ENCODE measurements at places on chromosomes 4 and X.

GRCh38 chrX:29530501-29530900 lies 684.9 kb upstream of the MAGEB2 start:
- no peak for DNase-seq

- DNase-seq: no peak
Observed at GRCh38 chrX:19893727-19894126, 6.3 kb upstream of the SH3KBP1 start.

DNA sequence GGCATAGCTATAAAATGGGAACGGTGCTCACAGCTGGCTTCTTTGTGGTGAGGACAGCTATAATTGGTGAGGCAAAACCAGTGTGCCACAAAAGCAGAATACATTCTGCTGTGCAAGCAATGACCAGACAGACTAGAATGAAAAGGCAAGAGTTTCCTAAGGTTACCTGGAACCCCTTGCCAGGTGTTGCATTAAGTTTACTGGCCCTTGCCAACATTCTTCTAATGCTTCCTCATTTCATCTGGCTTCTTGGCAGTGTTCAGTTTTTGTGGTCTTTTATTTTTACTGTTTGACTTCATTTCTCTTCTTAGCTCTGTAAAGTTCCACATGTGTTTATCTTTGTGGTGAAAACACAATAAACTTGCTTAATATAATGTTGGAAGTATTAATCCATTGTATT lies 131.4 kb downstream of the PTTG2 start:
- DNase-seq: no peak

- DNase-seq: no peak
Observed at GRCh38 chr4:173057442-173057841, 111.2 kb upstream of the GALNT7 start.

DNA sequence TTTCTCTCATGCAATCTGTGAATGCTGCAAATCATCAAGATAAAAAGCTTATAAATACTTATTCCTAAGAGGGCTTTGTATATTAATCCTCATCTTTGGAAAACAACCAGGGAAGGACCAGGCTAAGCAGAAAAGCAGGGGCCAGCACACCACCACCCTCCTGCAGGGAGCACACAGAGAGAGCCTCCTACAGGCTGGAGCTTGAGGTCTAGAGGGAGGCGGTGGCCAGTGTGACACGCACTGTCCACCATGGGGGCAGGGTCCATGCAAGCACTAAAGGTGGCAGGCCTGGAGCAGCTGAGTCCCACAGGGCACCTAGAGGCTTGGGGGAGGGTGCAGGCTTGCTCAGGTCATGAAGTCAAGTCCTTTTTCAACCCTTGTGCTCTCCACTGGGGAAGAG lies 236.9 kb downstream of the TACR3 start:
- DNase-seq: no peak

DNA sequence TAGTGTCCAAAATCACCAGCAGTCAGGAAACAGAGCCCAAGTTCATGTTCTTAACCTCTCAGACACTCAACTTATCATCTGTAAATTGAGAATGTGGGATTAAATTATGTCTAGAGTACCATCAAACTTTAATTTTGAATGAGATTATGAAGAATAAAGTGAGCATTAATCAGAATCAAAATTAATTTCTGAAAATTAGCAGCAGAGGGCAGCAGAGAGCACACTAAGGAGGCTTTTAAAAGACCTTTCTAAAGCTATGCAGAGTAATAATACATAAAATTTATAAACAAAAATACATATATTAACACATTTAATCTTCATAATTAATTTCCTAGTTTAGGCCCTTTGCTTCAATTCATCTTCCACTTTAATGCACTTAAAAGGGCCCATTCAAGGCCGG lies 7.1 kb downstream of the TASL start:
- DNase-seq: no peak

DNA sequence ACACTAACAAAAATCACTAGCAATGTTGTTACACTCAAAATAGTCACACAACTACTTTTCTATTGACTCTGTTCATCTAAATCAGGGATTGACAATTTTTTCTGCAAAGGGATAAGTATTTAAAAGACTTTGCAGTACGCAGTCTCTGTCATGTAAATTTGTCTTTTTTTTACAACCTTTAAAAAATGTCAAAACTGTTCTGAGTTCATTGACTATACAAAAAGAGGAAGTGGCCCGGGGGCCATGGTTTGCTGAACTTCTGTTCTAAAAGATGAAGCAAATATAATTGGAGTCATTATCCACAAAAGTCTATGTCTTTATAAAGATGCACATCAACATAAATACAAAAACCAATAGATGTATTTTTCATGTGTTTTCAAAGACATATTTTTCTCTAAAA lies 1310.3 kb downstream of the RPA4 start:
- DNase-seq: no peak

GRCh38 chr4:47122592-47123291 lies 91.4 kb downstream of the GABRB1 start:
- peak; percentile 4 for DNase-seq

DNA sequence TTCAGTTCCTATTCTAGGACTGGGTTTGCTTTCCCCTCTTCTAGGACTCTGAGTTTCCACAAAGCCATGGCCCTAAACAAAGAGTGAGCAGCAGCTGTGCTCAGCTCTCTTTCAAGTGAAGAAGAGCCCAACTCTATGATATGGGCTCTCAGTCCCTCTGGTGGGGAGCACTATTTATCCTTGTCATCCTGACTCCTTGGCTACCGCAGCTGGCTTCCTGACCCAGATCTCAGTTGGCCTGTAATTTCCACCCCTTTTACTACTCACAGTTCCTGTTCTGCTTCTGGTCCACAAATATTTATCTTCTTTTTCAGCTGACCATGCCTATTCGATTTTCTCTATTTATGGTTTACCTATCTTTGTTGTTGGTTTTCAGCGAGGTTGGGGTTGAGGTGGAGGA lies 33.8 kb downstream of the F8 start:
- no peak for DNase-seq

GRCh38 chrX:85379174-85379907 lies at the start of gene POF1B:
Gene POF1B, minus strand, starts transcription at chrX:85379665. Its CDS starts 211 bp downstream, at chrX:85379454.
- no peak for DNase-seq

GRCh38 chr4:75327804-75328512 lies 186.2 kb downstream of the RCHY1 start:
- no peak for DNase-seq

DNA sequence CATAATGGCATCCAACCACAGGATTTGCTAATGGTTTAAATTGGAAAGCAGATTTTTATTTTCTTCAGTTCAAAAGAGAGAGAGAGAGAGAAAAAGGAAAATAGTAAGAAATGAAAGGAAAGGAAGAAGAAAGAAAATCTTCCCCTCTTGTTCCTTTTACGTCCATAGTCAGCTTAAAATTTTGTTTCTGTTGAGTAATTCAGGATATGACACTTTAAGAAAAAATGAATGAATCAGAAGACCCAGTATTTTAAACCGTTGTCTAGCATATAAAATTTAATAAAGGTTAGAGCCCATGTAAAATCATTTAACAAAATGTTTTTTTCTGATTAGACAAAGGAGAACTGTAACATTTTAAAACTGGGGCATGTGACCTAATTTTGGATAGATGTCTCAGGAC lies 391.8 kb upstream of the EPHA5 start:
- DNase-seq: no peak

GRCh38 chr4:43709443-43709842 lies 739.2 kb downstream of the KCTD8 start:
- no peak for DNase-seq

- no peak for DNase-seq
Observed at GRCh38 chrX:12327836-12328235, 189.6 kb downstream of the FRMPD4 start.

DNA sequence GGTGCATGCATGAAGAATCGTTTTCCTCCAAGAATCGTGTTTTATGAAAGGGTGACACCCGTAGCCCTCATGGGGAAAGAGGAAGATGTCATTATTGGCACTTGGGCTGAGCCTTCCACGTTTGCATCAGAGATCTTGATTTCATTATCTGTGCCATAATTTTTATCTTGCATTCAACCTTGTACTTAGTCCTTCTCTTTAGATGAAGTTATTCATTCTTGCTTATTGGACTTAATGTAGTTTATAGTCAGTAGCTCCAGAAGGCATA lies 66.8 kb downstream of the GAB1 start:
- no peak for DNase-seq

GRCh38 chr4:85701861-85702321 lies 226.9 kb downstream of the ARHGAP24 start:
- DNase-seq: peak; percentile 27

DNA sequence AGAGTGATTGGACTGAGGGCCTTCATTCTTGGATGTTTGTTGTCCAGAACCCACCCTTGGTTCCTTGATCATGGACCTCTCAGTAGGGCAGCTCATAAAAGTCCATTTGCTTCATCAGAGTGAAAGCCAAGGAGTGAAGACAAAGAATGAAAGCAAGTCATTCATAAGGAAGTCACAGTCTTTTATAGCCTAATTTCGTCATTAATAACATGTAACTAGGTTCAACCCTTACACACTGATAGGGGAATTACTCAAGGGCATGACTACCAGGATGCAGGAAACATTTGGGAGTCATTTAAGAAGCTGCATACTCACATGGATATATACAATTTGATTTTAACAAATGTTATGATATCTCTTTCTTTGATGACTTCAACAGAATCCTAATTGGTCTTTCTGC lies 95.2 kb downstream of the RPA4 start:
- no peak for DNase-seq

DNA sequence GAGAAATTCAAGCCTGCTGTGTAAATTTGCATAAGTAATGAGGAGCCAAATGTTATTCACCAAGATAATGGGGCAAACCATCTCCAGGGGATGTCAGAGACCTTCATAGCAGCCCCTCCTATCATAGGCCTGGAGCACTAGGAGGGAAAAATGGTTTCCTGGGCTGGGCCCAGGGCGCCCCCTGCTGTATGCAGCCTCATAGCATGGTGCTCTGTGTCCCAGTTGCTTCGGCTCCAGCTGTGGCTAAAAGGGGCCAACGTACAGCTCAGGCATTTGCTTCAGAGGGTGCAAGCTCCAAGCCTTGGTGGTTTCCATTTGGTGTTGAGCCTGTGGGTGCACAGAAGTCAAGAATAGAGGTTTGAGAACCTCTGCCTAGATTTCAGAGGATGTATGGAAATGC lies 859.3 kb downstream of the RPA4 start:
- DNase-seq: no peak

GRCh38 chr4:13541720-13542576 lies 2.4 kb downstream of the NKX3-2 start:
- DNase-seq: no peak

DNA sequence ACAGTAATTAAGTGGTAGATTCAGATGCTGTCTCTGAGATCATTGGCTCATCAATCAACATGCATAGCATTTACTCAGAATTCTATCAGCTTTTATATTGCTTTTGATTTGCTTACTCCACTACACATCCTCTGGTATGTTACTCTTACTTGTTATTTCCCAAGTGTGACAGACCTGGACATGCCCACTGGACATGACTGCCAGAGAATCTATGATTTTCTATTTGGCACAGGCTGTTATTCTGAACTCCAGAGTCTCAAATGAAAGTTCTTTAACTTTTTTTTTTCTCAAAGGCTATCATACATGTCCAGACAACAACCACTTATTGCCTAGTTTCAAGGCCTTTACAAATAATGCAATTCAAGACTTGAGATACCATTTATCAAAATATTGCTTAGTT lies 116.1 kb upstream of the ARHGAP24 start:
- no peak for DNase-seq

- no peak for DNase-seq
Observed at GRCh38 chr4:11765849-11766453, 337.3 kb upstream of the HS3ST1 start.

- no peak for DNase-seq
Observed at GRCh38 chrX:716136-716535, 85.5 kb downstream of the SHOX start.

DNA sequence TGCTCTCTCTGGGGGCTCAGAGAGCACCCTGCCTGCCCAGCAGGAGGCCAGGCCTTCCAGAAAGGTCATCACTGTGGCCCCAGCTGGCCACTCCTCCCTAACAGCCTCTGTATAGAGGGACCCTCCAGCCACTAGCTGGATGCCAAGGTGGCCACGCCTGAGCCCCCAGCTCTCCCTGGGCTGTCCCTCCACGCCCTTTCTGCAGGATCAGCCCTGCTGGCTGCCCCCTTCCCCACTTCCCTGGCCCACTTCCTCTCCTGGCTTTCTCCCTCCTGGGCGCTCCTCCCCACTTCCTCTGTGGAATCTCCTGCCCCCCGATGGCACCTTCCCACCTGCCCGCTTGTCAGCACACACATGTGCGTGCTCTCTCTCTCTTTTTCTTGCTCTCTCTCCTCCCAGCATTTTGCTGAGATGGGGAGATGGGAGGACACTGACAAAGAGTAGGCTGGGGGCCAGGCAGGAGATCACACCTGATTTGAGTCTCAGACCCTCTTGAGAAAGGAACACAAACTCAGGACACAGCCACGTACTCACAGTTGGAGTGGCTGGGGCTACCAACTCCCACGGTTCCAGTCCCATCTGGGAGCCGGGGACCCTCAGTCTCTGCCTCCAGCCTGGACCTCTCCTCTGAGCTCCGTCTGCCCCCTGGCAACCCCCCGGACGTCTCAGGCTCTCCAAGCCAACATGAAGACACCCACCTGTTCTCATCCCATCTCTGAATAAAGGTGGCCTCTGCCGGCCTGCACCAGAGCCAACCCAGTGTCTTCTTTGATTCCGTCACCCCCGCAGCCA lies 62.1 kb upstream of the AFAP1 start:
- no peak for DNase-seq

Measured in SIG-M5 (cell line).